Activated T-cell treated with anti-CD3 and anti-CD28 coated beads, Interleukin-2, amount 50 U/mL, for 48 hours (primary cell): ENCODE measurements at places on chromosomes 3 and 15.

- DNase-seq, result no peak
Measured at GRCh38 chr3:196142202-196142956, 60.5 kb upstream of the TFRC start.

GRCh38 chr3:141326123-141326522 lies 42.2 kb upstream of the ZBTB38 start:
- DNase-seq, result no peak

DNA sequence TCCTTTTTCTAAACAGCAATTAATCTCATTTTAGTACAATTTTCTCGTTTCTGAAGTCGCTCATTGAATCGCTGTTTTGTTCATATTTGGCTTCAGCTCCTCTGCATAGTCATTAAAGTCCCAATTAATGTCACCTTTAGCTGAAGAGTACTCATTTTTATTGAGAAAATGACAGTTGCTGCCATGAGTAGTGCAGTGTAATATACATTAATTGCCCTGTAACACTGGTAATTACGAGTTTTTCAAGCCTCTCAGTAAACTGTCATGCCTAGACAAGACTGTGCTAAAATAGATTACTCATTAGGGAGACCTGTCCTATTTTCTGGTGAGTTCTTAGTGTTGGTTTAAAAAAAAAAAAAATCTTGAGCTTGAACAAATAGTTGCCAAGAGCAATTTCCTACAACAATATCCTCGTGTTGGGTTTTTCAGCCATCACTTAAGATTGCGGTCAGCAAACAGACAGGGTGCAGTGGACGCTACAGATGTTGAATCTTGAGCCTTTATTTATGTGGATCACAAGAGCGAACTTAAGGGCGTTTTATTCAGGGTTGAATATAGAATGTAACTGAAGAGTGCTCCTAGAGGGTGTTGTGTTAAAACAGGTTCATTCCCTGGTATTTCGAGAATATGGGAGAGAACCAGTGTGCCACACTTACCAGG lies 176.0 kb downstream of the CDIN1 start:
- no peak for DNase-seq

DNA sequence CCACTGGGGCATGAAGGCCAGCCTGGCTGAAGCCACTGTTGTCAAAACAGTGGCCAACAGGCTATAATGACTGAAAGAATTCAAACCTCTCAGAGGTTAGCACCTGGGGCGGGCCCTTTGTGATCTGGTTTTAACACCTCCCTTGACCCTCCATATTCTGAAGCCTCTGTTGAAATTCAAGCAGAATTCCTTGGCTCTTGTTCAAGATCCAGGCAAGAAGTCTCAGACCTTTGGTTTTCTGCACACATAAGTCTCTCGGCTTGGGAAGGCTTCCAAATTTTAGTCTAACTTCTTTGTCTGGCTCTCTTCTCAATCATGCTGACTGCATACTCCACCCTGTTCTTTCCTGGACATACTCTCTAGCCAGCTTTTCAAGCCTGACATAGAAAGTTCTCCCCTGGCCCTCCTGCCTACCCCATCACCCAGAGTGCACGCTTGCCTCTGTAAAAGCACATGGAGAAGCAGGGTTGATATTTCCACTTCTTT lies 144.5 kb downstream of the PDZRN3 start:
- DNase-seq, result no peak

DNA sequence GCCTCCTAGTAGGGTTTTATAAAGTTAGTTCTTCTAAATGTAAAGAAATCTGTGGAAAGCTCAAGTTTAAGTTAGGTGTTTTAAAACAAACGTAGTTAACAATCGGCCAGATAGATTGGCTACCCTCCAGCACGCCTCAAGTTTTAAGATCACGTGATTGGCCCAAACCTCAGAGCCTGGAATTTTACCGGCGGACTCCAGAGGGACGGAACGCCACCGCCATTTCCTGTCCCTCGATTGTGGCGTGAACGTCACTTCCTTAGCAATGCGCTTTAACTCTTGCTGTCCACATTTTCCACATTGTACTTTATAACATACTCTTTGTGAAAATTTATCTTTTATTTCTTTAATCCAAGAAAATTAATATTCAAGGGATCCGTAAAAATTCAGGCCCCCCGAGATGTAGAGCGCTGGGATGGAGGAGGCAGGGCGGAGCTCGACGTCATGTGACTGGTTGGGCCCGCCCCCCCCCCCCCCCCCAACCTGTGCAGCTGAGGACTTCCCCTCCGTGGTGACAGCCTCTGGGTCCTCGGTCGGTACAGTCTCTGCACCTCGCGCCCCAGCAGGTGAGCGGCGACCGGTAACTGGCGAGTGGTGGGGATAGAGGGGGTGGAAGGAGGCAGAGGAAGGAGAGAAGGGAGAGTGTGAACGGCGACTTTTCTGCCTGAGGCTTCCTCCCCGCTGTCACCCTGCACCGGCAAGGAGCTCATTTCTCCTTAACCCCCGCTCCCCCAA lies at the start of gene ATP6V1A:
ATP6V1A (plus strand) TSS at position 488 of the 735 bp plus-strand sequence. CDS start 31,719 bp downstream, outside the sequence.
- DNase-seq, result peak; percentile 86

GRCh38 chr3:16834214-16834613 lies 50.5 kb upstream of the PLCL2 start:
- no peak for DNase-seq

DNA sequence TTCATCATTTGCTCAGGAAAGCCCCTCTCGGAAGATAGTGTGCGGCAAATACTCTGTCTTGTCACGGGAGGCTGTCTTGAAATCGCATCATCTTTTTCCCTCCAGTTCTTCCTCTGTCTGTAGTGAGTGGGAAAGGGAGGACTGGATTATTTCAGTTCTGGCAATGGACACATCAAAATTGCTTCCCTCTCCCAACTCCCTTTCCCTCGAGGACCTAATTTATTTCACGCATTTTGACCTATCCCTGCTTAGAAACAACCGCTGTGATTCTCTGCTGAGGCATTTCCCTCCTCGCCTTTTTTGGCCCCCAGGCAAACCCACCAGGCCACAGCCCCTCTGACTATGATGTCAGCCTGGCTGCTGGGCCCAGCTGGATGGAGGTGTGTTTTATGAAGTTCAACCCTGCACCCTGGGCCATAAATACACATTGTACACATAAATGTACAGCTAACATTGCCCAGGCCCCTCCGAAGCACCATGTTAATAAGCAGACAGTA lies 138.7 kb upstream of the LRTM1 start:
- no peak for DNase-seq

DNA sequence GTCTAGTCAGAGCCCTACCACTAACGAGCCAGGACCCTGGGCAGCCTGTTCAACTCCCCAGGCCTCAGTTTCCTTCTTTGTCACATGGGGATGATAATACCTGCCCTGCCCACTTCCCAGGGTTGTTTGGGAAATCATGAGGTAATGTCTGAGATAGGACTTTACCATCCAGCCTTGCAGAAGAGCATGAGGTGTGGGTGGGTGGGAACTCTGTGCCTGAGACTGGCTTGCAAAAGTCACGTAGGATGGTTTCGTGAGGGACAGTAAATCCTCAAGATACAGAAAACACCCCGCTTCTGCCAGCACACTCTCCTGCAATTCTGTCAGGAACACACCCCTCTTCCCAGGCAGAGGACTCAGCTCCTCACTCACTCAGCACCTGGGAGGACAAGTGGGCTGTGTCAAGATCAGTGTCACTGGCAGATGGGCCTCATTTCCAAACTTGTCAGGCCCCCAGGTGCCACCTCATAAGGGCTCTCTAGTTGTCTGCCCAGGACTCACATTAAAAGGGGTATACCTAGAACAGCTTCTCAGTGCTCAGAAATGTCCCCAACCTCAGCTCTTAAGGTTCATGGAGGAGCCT lies 58.4 kb downstream of the DAPK2 start:
- no peak for DNase-seq

DNA sequence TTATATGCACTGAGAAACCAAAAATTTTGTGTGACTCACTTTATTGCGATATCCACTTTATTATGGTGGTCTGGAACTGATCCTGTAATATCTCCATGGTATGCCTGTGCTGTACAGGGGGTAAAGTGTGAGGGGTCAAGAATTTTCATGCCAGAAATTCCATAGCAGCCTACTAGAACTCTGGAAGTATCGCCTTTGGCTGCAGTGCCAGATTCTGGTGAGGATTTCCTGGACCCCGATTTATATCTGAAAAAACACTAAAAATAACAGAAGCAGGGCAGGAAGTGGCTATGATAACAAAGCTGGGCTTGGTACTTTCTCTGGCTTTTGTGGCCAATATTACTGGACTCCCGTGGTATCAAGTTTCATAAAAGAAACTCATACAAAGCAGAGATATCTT lies 36.4 kb downstream of the CCDC80 start:
- no peak for DNase-seq

GRCh38 chr3:72473156-72473555 lies 375.1 kb downstream of the SHQ1 start:
- DNase-seq, result no peak

DNA sequence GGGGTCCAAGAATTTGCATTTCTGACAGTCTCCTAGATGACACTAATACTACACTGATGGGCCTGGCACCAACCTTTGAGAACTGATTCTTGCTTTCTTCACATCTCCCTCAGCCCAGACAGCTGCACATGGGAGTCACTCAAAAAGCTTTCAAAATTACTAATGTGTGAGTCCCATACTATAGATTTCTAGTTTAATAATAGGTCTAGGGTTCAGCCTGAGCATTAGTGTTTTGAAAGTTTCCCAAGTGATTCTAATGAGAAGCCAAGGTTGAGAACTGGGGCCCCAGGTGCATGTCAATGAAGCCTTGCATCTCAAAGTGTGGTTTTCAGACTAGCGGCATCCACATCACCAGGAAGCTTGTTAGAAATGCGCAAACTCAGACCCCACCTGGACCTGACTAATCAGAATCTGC lies 159.9 kb upstream of the CMC1 start:
- no peak for DNase-seq

DNA sequence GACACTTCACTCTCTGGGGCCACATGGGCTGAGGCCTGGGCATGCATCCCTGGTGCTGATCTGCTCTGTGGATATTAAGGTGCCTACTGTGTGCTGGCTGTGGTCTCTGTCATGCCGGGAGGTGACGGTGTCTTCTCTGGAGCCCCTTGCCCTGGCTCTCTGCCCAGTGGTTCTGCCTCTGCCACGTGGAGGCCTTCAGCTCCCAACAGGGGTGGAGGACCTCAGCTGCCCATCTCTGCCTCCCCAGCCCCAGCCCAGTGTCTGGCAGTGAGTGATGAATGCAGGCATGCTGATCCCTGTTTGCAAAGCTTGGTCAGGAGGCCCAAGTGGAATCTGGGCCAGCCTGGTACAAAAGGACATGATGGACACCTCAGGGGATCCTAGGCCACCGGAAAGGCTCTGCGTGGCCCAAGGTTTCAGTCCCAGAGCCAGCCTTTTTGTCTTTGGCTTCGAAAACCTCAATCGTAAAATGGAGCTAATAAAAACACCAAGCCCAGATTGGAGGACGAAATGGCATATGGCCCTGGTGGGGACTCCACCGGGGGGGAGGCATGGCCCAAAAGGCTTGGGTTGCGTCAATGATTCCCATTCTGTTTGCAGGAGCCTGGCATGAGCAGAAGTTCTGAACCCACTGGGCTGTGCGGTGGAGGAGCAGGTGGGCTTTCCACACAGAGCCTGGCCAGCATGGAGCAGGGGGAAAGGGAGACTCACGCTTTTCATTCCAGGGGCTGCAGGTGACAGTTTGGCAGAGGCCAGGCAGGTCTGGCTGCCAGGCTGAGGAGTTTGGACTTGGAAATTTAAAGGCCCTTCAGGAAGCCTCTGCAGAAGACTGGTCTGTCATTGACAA lies 54.7 kb upstream of the KLF13 start:
- DNase-seq, result no peak

GRCh38 chr3:189974359-189974758 lies 146.3 kb downstream of the P3H2 start:
- no peak for DNase-seq

DNA sequence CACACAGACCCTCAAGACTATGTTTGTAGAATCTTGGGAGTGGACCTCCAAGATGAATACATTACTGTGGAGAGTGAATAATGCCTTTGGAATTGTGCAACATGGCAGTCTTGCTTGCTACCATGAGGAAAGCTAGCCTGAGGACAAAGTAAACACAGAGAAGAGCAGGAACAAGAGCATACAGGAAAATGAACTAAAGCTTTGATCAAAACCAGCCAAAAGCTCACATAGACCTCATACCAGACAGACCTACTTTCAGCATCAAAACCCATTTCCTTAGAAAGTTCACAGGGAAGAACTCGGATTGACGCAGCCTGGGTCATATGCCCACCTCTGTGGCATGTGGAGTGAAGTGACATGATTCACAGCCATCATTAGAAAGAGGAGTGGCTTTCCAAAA lies 3.3 kb upstream of the RAB8B start:
- no peak for DNase-seq

- no peak for DNase-seq
Measured at GRCh38 chr15:90407871-90408317, 19.9 kb downstream of the IQGAP1 start.
